ENCODE measurements at places on chromosomes 4 and X. TPM values are rescaled to one million over a fixed set of nuclear protein-coding genes. Genes with fewer than 3 reads are reported as not detected.

Gene DRD5
- total RNA-seq: not detected

Gene CYBB
- total RNA-seq: not detected

Gene SYTL4
- 51.4 TPM for total RNA-seq

Gene TLR6
- under 0.01 TPM for total RNA-seq

Gene SSX3
- not detected for total RNA-seq

Gene RBBP7
- total RNA-seq: 81.5 TPM

Gene TRPC5OS
- not detected for total RNA-seq

Gene PAGE2B
- total RNA-seq: not detected

All from lung microvascular endothelial cell (primary cell).